Activated naive CD4-positive, alpha-beta T cell (primary cell): ENCODE measurements at places on chromosomes 6 and 20.

DNA sequence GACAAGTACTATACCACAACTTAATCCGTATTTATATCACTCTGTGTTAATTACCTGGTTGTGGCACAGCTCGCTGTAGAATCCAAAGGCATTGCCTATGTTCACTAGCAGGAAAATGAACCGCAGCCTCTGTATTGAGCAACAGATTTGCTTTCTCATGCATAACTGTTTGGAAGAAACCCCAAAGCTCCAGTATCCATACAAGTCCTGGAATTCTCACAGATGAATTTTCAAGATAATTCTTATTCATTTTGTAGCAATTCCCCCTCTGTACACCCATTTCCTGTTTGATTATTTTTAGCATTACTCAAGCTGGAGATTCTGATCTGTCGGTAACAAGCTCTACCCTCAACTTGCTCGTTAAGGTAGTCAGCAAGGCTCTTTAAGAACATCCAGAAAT, 63.5 kb downstream of the STMND1 start:
- DNase-seq = no peak

DNA sequence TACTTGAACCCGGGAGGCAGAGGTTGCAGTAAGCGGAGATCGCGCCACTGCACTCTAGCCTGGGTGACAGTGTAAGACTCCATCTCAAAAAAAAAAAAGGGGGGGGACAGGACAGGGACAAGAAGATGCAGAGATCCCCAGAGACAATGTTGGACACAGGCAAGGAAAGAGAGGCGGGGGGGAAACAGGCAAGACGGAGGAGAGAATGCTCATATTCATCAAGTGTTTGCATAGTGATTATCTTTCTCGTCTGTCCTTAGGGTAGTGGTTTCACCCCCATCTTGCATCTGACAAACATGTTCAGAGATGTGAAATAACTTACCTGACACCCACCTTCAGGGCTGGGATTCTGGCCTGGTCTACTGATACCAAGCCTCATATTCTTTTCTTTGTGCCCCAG, 29.0 kb downstream of the CHMP4B start:
- no peak for DNase-seq

GRCh38 chr6:45781890-45782289, 233.8 kb downstream of the CLIC5 start:
- no peak for DNase-seq

GRCh38 chr6:101001012-101001411, 119.9 kb upstream of the ASCC3 start:
- no peak for DNase-seq

GRCh38 chr6:142716097-142716496, 228.9 kb downstream of the HIVEP2 start:
- no peak for DNase-seq

GRCh38 chr6:26223228-26223627, 136.0 kb downstream of the HFE start:
- no peak for DNase-seq

DNA sequence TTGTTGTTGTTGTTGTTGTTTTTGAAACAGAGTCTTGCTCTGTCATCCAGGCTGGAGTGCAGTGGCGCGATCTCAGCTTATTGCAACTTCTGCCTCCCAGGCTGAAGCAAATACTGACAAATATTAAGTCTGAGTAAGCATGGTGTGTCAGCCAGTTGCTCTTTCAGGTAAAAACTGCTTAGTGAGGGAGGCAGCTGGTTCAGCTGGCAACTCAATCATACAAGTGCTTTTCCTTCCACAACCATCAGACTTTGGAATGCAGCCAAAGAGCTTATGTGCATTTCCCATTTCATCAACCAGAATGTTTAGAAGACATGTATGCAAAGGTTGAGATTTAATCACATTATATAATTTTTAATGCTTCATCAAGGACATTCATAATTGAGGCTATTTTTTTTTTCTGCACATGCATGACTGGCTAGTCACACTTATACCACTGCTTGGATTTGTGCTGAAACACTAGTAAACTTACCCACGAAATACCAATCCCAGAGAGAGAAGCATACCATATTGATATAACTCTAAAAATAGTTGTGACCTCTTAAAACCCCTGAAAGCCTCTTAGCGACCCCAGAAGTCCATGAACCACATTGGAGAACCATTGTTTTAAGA, 56.0 kb downstream of the CLIC5 start:
- no peak for DNase-seq

- DNase-seq = no peak
Measured at GRCh38 chr20:15597306-15597705, 975.9 kb downstream of the KIF16B start.

DNA sequence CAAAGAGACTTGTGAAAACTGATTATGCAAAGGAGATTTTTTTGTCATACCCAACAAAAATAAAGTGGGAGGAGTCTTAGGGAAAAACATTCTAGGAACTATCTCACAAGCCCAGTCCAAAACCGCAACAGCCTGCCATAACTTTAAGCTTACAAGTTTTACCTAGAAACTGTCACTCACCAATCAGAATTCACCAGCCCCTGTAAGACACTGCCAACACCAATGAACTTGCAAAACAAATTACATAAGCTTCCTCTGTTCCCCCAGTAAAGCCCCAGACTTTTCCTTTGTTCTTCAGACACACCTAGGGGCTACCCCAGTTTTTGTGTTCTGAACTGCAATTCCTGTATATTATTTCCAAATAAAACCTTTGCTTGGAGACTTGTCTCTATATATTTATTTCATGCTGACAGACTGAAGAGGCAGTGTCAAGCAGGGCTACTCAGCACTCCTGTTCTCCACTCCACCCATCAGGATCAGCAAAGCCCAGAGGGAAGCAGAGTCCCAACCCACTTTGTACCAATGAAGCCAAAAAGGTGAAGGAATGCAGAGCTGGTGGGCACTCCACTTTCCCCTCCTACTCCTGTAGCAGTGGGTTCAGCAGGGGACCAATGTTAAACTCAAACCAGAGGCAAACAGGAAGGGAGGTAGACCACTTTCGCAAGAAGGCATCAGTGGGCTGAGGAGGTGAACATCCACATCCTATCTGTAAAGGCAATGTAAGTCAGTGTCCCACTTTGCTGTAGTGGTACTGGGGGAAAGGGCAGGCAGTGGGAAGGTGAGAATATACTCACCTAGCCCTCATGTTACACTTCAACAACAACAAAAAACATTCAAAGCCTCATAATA, 142.5 kb upstream of the RUNX2 start:
- no peak for DNase-seq

GRCh38 chr20:25055711-25056495, 2.0 kb downstream of the ACSS1 start:
- DNase-seq = no peak

GRCh38 chr6:142805042-142805441, 139.9 kb downstream of the HIVEP2 start:
- no peak for DNase-seq

GRCh38 chr20:49478754-49479689, 3.4 kb downstream of the KCNB1 start:
- no peak for DNase-seq

DNA sequence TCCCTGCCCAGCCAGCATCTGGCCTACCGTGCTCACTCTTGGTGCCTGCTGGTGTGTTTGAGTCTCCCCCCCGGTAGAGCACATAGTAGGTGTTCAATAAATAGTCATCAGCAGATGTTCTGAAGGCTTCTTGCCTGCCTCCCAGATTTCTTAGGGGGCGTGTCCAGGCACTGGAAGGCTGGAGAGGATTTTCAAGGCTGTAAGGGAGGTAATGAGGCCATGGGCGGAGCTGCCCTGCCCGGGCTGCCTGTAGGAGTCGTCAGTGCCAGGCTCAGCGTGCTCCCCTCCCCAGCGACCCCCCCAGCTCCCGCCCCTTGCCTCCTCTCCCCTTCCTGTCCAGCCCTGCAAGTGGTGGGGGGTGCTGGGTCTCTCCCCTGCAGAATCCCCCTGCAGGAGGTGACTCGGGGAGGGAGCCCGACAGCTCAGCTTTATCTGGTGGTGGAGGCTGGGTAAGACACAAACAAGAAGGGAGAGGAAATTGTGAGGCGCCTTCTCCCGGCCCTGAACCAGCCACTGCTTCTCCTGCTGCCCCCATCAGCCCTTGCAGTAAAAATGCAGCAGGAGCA, 55.9 kb downstream of the BCAS4 start:
- no peak for DNase-seq

DNA sequence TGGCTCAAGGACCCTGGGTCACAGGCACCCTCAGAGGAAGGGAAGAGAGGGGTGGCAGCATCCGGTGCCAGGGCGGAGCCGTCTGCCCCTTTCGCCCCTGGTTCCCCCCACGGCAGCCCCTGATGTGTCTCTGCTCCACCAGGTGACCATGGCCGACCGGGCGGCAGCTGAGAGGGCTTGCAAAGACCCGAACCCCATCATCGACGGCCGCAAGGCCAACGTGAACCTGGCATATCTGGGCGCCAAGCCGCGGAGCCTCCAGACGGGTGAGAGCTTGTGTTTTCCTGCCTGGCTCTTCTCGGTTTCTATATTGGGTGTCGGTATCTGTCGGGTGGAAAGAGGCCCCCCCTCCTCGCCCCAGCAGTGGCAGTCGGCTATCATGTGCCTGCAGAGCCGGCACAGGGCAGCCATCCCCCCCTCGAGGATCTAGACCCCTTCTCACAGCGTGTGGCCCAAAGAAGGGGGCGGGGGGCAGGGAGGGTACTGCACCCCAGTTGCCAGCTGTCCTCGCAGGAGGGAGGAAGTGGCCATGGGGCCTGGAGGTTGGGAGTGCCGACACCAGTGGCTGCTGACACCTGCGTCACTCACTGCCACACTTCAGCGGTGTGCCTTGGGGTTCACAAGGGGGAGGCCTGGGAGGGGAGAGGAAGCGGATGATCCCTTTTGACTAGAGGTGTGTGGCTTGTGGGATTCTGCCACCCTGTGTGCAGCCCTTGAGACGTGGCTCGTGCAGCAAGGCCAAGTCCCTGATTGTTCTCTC, 1.5 kb downstream of the RBM38 start:
- peak; percentile 63 for DNase-seq

GRCh38 chr6:48766349-48766748, 655.4 kb upstream of the PTCHD4 start:
- no peak for DNase-seq

DNA sequence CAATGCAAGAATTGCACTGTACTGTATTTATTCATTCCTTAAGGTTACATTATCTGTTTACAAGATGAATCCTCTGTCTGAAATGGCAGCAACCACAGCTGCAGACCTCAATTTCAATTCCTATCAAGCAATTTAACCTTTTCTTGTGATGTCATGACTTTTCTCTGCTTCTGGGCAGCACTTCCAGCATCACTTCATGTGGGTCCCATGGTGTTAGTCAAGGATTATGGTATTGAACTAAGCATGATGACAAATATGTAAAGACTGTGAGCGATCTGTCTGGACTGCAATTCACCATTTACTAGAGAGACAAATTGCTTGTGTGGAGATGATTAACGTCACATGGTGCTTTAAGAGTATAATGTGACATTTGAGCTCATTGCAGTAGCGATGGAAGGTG, 90.5 kb upstream of the CCN2 start:
- DNase-seq = no peak

GRCh38 chr6:3825851-3826581, 23.2 kb upstream of the FAM50B start:
- no peak for DNase-seq

DNA sequence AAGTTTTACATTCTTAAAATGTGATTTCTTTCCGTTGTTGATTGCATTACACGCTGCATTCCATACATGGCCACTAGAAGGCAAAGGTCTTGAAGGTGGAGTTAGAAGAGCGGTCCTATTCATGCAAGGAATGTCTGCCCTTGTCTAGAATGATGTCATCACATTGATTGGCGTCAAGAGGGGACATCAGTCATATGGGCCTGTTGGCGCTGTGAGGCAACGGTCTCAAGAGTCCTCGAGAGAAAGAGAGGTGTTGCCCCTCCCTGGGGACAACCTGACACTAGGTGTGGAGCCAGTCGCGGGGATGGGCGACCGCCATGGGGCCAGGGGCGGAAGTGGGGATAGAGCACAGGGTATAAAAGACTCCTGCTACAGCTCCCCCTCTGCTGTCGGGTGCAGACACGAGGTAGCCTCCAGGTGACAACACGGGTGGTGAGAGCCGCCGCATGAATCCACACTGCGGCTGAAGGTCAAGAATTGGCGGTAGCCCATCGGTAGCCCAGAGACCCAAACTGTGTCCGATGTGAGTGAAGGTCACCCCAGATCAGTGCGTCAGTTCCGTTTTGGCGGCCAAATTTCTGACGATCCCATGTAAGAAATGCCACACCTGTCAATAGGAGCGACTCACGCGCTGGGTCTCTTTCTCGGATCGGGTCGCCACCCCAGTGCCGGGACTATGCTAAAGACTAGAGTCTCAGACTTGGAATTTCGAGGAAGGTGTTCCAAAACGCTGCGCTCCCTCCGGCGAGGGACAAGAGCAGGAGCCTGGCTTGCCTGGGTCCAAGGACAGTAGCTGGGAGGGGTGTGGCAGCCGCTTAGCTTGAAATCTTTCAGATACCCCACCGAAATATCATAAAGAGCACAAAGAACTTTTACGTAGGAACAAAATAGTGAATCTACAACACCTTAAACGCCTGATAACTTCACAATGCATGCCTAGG, 93.2 kb upstream of the ZNF184 start:
- no peak for DNase-seq

- DNase-seq = no peak
Measured at GRCh38 chr20:33561692-33562601, 72.1 kb downstream of the CBFA2T2 start.

- DNase-seq = no peak
Measured at GRCh38 chr6:124719913-124720312, 242.3 kb upstream of the RNF217 start.

DNA sequence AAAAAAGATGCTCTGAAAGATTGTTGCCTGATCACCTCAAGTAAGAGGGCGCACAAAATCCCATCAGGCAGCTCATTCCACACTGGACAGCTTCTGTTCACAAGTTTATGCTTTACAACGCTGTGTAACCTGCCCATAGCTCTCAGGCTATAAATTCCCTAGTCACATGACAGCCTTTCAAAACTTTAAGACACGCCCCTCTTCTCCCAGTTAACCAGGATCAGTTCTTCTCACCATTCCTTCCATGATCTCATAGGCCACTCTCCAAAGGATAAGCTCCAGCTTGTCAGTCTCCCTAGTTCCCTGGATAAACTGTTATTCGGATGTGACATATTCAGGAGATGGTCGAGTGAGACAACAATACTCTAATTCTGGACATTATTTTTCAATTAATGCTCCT, 15.0 kb downstream of the ADNP start:
- no peak for DNase-seq

DNA sequence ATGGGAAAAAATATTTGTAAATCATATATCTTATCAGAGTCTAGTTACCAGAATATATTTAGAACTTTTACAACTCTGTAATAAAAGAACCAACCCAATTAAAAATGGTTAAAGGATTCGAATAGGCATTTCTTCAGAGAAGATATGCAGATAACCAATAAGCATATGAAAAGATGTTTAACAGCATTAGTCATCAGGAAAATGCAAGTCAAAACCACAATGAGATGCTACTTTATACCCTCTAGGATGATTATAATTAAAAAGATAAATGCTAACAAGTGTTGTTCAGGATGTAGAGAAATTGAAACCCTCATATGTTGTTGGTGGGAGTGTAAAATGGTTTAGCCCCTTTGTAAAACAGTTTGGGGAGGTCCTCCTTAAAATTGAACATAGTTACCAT, 94.1 kb downstream of the LRRC1 start:
- no peak for DNase-seq
